ENCODE measurements at places on chromosomes 7 and 10. TPM values are rescaled to one million over a fixed set of nuclear protein-coding genes. Genes with fewer than 3 reads are reported as not detected.

DNA sequence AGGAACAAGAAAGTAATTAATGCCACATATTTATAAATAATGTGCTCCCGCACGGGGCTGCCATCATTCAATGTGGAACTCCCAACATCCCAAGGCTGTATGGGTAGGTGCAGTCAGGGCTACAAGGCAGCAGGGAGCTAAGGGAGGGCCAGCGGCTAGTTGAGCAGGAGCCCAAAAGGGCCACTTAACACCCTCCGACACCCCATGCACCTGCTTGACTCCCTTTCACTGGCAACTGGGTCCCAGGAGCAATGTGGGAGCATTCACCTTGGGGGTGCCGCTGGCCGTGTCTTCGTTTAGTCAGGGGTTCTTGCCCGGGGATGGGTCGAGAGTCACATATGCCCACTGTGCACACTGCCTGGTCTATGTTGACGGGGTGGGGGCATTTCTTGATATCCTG lies 27.9 kb downstream of the SCART1 start:
- DNase-seq: no peak

DNA sequence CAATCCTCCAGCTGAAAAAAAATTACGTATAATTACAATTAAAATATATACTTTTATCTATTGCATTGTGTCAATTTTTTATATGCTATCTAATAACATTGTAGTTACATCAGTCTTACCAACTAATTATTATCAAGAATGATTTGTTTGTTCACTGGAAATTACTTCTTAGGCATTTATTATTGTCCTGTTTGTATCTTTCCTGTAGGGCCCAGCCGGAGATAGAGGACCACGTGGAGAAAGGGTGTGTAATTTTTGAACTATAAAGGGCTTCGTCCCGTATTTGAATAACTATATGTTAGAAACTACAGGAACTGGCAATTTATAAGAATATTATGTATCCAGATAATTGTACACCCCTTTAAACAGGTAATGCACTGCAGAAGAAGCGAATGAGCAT lies 4.1 kb downstream of the COL1A2 start:
- no peak for DNase-seq

- DNase-seq: peak; percentile 40
Observed at GRCh38 chr10:68196701-68197100, 35.2 kb downstream of the ATOH7 start.

DNA sequence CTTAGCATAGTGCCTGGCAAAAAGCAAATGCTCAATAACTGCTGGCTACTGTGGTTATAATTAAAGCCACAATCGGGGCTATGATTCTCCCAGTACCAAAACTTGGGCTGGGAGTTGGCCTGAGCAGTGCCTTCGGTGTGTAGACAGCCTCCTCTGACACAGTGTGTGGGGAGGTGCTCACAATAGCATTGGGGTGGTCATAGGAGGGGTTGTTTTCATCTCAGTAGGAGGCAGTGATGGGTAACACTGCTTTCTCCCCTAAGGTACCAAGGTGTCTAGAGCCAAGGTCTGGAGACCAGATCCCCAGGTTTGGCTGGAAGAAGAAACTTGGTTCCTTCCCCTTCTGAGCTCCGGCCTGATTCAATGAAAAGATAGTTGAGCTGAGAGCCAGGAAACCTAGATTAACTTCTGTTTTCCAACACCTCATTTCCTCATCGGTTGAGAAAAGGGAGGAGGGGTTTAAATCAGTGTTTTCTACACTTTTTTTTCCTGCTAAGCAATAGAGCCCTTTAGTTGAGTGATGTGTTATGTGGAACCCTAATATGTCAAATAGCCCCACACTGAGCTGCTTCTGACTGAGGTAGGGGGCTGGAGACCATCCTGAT lies 68.2 kb downstream of the LRMDA start:
- no peak for DNase-seq

DNA sequence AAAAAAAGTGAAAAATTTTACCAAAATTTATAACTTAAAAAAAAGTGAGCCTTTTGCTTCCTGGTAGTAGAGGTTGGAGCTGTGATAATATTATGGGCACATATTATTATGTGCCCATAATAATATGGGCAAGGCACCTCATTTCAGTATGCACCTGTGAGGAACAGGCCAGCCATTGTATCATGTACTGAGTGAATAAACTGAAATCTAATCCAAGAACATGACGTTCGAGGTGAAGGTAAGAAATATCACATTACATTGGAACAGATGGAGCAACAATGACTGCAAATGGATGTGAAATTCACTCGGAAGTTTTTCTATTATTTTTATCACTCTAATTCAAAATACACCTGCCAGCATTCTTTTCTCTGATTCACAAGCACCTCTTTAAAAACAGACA lies 216.0 kb downstream of the KLF6 start:
- DNase-seq: no peak

Gene LIMK1
- polyA plus RNA-seq: 20.3 TPM

Gene RAMP3
- polyA plus RNA-seq: 12.5 TPM

Gene RBM48
- polyA plus RNA-seq: 14.3 TPM

Gene PRLHR
- 0.03 TPM for polyA plus RNA-seq

Gene FFAR4
- not detected for polyA plus RNA-seq

Gene ACADSB
- polyA plus RNA-seq: 24.1 TPM

Gene FEZF1
- polyA plus RNA-seq: not detected

Gene TMEM176B
- 72.2 TPM for polyA plus RNA-seq

Gene STAG3
- polyA plus RNA-seq: 10.4 TPM

Gene COL26A1
- polyA plus RNA-seq: 33.4 TPM
